ENCODE measurements at places on chromosomes 2 and 18. TPM values are rescaled to one million over a fixed set of nuclear protein-coding genes. Genes with fewer than 3 reads are reported as not detected.

The FAP gene
- polyA plus RNA-seq: 17.0 TPM

The HIBCH gene
- polyA plus RNA-seq: 19.0 TPM

The COL5A2 gene
- polyA plus RNA-seq: 8.0 TPM

The MRO gene
- polyA plus RNA-seq: 0.61 TPM

The ACADL gene
- 19.1 TPM for polyA plus RNA-seq

The TLX2 gene
- polyA plus RNA-seq: not detected

The ANKRD30BL gene
- not detected for polyA plus RNA-seq

The RIT2 gene
- polyA plus RNA-seq: not detected

The SERPINB3 gene
- polyA plus RNA-seq: 1.1 TPM

The SCN3A gene
- polyA plus RNA-seq: 0.56 TPM

The SUPT7L gene
- 22.9 TPM for polyA plus RNA-seq

The CCNYL1 gene
- polyA plus RNA-seq: 11.9 TPM

The LHCGR gene
- polyA plus RNA-seq: 0.61 TPM

The ZNF804A gene
- not detected for polyA plus RNA-seq

The TGFBRAP1 gene
- polyA plus RNA-seq: 4.8 TPM

The EMILIN2 gene
- polyA plus RNA-seq: 14.4 TPM

The LGALSL gene
- polyA plus RNA-seq: 6.4 TPM

The ZNF892 gene
- 0.34 TPM for polyA plus RNA-seq

The DES gene
- polyA plus RNA-seq: 35.8 TPM

The ANKRD29 gene
- 9.9 TPM for polyA plus RNA-seq

The L3MBTL4 gene
- 1.8 TPM for polyA plus RNA-seq

The APLF gene
- 0.94 TPM for polyA plus RNA-seq

The DDX18 gene
- 31.4 TPM for polyA plus RNA-seq

The GREB1L gene
- polyA plus RNA-seq: 3.8 TPM

The CHRND gene
- not detected for polyA plus RNA-seq

The KCNG3 gene
- 0.05 TPM for polyA plus RNA-seq

The ANKRD44 gene
- 4.2 TPM for polyA plus RNA-seq

The FIGN gene
- 1.1 TPM for polyA plus RNA-seq

The SERTAD2 gene
- 17.3 TPM for polyA plus RNA-seq

The AMER3 gene
- 0.28 TPM for polyA plus RNA-seq

The NIFK gene
- polyA plus RNA-seq: 21.9 TPM

The PPP1R1C gene
- polyA plus RNA-seq: 0.28 TPM

The GPR35 gene
- 2.3 TPM for polyA plus RNA-seq

The C18orf63 gene
- not detected for polyA plus RNA-seq

The SEMA4F gene
- polyA plus RNA-seq: 2.1 TPM

The RND3 gene
- 56.5 TPM for polyA plus RNA-seq

The CDH7 gene
- not detected for polyA plus RNA-seq

The EMILIN1 gene
- polyA plus RNA-seq: 33.6 TPM

The HTRA2 gene
- 48.9 TPM for polyA plus RNA-seq

The ALLC gene
- 0.04 TPM for polyA plus RNA-seq

The EVX2 gene
- polyA plus RNA-seq: not detected

The MTCL1 gene
- polyA plus RNA-seq: 1.7 TPM

The ABCG5 gene
- polyA plus RNA-seq: 0.06 TPM

The SLC9A2 gene
- polyA plus RNA-seq: 0.59 TPM

The GLI2 gene
- polyA plus RNA-seq: 1.3 TPM

The MAB21L4 gene
- polyA plus RNA-seq: 0.37 TPM

The APCDD1 gene
- 400 TPM for polyA plus RNA-seq

The MGAT4A gene
- 16.6 TPM for polyA plus RNA-seq

The SOWAHC gene
- 6.0 TPM for polyA plus RNA-seq

The CYS1 gene
- 14.2 TPM for polyA plus RNA-seq

The ADGRF3 gene
- polyA plus RNA-seq: not detected
